ENCODE measurements at places on chromosomes 13 and 19. TPM values are rescaled to one million over a fixed set of nuclear protein-coding genes. Genes with fewer than 3 reads are reported as not detected.

- DNase-seq = no peak
Observed at GRCh38 chr19:5631567-5632240, 8.8 kb downstream of the SAFB start.

- no peak for DNase-seq
Observed at GRCh38 chr19:27652281-27652680, 1560.7 kb downstream of the UQCRFS1 start.

- no peak for DNase-seq
Observed at GRCh38 chr13:28541966-28542365, 47.0 kb upstream of the FLT1 start.

The USHBP1 gene
- total RNA-seq = not detected

- DNase-seq = no peak
Observed at GRCh38 chr19:21210037-21210621, 68.3 kb downstream of the ZNF431 start.

- peak; percentile 50 for DNase-seq
Observed at GRCh38 chr13:29954082-29955028, 103.9 kb upstream of the UBL3 start.

The SOX1 gene
- not detected for total RNA-seq

GRCh38 chr13:81874253-81874652, 1533.3 kb upstream of the SPRY2 start:
- no peak for DNase-seq
